Activated CD4-positive, alpha-beta T cell treated with anti-CD3 and anti-CD28 coated beads, Interleukin-2, amount 10 ng/mL, durations not matched to agents 7 days and 5 days (primary cell): ENCODE measurements at places on chromosomes 2 and 18. TPM values are rescaled to one million over a fixed set of nuclear protein-coding genes. Genes with fewer than 3 reads are reported as not detected.

Gene FBXO41
- 20.2 TPM for total RNA-seq

Gene CYS1
- total RNA-seq = 0.15 TPM

Gene PSD4
- 335 TPM for total RNA-seq

Gene AQP12B
- total RNA-seq = not detected

Gene LYPD6
- not detected for total RNA-seq

Gene HOXD12
- total RNA-seq = not detected

Gene SERPINB13
- total RNA-seq = not detected

Gene CCDC148
- total RNA-seq = 0.15 TPM

Gene UGT1A4
- not detected for total RNA-seq

Gene GATA6
- total RNA-seq = not detected

Gene OTOS
- total RNA-seq = not detected
